ENCODE measurements at places on chromosomes 4 and X.

GRCh38 chrX:123648028-123648810, 84.6 kb downstream of the THOC2 start:
- DNase-seq: no peak

DNA sequence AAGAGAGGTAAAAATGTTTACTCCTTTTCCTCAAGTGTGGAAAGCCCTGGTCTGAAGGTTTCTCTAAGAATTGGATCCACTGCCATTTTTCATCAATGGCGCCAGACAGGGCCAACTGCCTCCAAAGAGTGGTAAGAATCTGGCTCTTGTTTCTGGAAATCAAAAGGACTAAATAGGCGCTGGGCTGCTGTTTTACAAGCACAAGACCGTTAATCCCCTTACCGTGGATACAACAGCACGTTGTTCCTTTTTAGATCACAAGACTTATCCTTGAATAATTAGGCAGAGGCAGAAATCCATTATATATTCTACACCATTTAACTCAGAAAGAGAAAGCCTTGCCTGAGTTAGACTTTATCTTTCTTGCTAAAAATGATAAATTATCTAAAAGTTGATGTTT, 10.6 kb downstream of the CLTRN start:
- DNase-seq: no peak

- DNase-seq: no peak
Observed at GRCh38 chrX:153416781-153417450, 5.6 kb downstream of the ZFP92 start.

GRCh38 chrX:86002076-86002896, 45.1 kb downstream of the CHM start:
- peak; percentile 4 for DNase-seq
